ENCODE measurements at places on chromosomes 6 and 20. TPM values are rescaled to one million over a fixed set of nuclear protein-coding genes. Genes with fewer than 3 reads are reported as not detected.
A peak's percentile ranks its signal among the peaks of the same experiment; 100 is the strongest.

GRCh38 chr6:100774681-100775080 is 106.4 kb downstream of the ASCC3 start:
- no peak for DNase-seq

DNA sequence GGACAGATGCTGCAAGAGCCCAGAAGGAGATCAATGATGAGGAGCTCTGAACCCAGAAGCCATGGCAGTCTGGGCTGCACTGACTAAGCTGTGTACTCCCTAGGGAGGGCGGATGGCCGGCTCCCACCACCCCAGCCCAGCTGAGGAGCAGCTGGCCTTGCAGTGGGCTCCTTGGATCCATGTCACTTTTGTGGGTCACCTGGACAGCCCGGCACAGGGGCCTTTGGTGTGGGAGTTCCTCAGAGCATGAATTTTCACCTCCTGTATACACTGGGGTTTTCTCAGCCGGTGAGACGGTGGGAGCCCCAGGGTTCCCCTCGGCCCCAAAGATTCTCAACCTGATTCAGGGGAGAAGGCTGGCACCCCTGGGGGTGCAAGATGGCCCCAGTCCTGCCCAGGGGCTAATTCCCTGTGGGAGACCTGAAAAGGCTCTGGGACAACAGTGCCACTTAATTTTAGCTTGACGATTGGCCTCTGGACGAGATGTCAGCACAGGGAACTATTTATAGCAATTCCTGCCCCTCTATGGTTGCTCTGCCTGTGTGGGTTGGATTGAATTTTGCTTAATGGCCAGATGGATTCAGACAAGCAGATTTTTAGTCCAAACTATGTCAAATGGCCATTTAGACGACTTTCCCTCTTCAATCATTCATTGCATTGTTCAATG is 121.6 kb upstream of the PMEPA1 start:
- no peak for DNase-seq

DNA sequence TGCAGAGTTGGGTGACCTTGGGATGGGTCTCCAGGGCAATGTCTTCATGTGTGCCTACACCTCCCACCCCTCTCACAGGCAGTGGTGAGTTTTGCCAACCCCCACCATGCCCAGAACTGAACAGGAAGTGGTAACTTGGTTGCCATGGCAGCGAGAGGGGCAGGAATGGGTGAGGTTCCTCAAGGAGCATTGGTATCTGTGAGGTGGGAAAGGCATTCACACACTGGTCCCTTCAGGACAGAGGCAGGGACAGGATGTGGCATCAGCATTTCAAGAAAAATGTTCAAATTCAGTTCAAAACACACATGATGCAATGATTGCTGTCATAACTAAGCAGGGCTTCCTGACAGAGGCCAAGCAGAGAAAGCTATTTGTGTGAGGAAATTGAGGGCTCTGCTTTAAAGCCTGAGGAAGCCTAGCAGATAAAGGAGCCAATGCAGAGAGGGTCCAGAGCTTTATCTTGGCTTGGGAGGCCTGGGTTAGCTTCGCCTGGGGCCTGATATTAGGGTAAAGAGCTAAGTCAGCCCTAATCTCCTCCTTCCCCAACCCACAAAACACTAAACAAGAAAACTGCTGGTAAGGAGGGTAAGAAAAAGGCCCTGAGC is 551 bp downstream of the TREML2 start:
- peak; percentile 20 for DNase-seq

CTSZ gene
- total RNA-seq, result 259 TPM

- DNase-seq, result no peak
These were observed 16.9 kb upstream of the IL17F start for GRCh38 chr6:52261229-52261628.

- no peak for DNase-seq
These were observed 59.4 kb upstream of the SLC35B3 start for GRCh38 chr6:8494730-8495129.
